ENCODE measurements at places on chromosomes 12 and 14.

- DNase-seq: peak; percentile 84
Measured at GRCh38 chr12:4829161-4829792, 80.4 kb upstream of the KCNA1 start.

GRCh38 chr12:76031081-76031413 is 529 bp downstream of the PHLDA1 start:
- DNase-seq: no peak

DNA sequence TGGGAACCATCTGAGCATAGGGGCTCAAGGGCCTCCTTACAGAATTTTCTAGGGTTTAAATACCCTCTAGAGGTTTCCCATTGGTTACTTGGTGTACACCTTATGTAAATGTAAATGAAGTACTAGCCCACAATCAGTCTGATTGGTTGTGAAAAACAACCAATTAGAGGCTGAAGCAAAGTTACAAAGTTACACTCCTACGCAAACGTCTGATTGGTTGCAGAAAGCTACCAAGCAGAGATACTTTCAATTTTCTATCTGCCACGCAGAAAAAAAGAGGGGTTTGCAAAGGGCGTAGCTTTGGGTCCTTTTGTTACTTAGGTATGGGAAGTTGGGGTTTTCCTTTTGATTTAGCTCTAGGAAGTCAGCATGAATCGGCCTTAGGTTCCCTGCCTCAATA is 1.8 kb upstream of the TMEM19 start:
- DNase-seq: no peak

- no peak for DNase-seq
Measured at GRCh38 chr14:39467889-39468524, 35.8 kb upstream of the FBXO33 start.
